MCF 10A (cell line): ENCODE measurements at places on chromosomes 4 and X.

DNA sequence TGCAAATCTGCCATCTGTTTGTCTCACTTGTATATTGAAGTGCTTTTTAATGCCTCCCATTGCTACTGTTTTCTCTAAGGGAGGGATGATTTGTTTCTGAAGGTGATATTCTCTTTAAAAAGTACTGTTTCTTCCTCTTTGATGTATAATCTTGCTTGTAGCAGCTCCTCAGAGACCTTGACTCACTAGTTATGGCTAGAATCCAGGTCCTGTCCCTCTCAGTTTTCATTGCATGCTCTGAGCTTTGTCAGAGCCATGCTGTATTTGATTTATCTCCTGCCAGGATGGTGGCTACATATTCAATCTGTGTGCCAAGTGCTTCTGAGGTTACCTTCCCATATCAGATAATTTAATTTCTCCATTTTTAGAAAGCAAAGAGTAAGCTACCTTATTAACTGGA lies 56.0 kb downstream of the GLUD2 start:
- no peak overlapping the region for H3K4me3 ChIP-seq
- H3K4me1 ChIP-seq, result no peaks in the 10 kb centered on the region
- no peaks in the 10 kb centered on the region for H3K27me3 ChIP-seq
- DNase-seq, result peak; percentile 37
- H3K27ac ChIP-seq, result no peak overlapping the region
- no peaks in the 10 kb centered on the region for H3K36me3 ChIP-seq

- no peaks in the 10 kb centered on the region for H3K36me3 ChIP-seq
- peak overlapping the region; percentile 74 for H3K4me3 ChIP-seq
- no peak overlapping the region for H3K27ac ChIP-seq
- H3K27me3 ChIP-seq, result peaks cover 36% of the 10 kb centered on the region
- peak; percentile 1 for DNase-seq
These were observed 570 bp upstream of the RNF128 start for GRCh38 chrX:106725931-106726330.

- H3K36me3 ChIP-seq, result peaks cover 6% of the 10 kb centered on the region
- DNase-seq, result peak; percentile 52
- H3K4me1 ChIP-seq, result peaks cover 18% of the 10 kb centered on the region
- H3K27me3 ChIP-seq, result peaks cover 28% of the 10 kb centered on the region
These were observed 422.6 kb upstream of the DIPK2B start for GRCh38 chrX:45623266-45623665.

DNA sequence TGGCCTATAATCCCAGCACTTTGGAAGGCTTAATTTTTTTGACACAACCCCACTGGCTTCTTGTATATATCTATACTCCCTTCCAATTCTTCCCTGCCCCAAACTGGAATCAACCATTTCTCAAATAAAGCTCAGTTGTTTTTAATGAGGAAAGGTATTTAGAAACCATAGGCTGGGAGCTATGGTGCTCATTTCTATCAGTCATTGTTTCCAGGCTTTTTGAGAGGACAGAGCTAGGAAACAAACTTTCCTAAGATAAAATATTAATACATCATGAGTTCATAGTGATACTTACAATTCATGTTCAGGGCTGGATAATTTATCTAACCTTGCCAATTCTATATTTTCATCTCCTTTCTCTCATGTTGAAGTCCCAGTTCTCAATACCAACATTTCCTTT lies 50.3 kb downstream of the BCOR start:
- H3K4me3 ChIP-seq, result no peak overlapping the region
- H3K27ac ChIP-seq, result no peak overlapping the region
- no peaks in the 10 kb centered on the region for H3K27me3 ChIP-seq
- H3K36me3 ChIP-seq, result peaks cover 41% of the 10 kb centered on the region
- no peaks in the 10 kb centered on the region for H3K4me1 ChIP-seq

- H3K27me3 ChIP-seq, result peaks cover 9% of the 10 kb centered on the region
- no peak for DNase-seq
- H3K4me1 ChIP-seq, result no peaks in the 10 kb centered on the region
- no peak overlapping the region for H3K4me3 ChIP-seq
- H3K36me3 ChIP-seq, result no peaks in the 10 kb centered on the region
These were observed 65.3 kb upstream of the DRD5 start for GRCh38 chr4:9716093-9716492.

GRCh38 chr4:56657128-56657527 lies 24.0 kb downstream of the HOPX start:
- peaks cover 18% of the 10 kb centered on the region for H3K4me1 ChIP-seq
- peak; percentile 77 for DNase-seq
- peaks cover 67% of the 10 kb centered on the region for H3K27me3 ChIP-seq
- H3K4me3 ChIP-seq, result no peak overlapping the region

GRCh38 chr4:102598086-102598761 lies 97.1 kb downstream of the NFKB1 start:
- H3K4me3 ChIP-seq, result no peak overlapping the region
- no peak overlapping the region for H3K27ac ChIP-seq
- no peak for DNase-seq
- H3K36me3 ChIP-seq, result peaks cover 88% of the 10 kb centered on the region
